GM13976 (cell line): ENCODE measurements at places on chromosomes 13 and 19.

GRCh38 chr19:9427941-9428340 is 7.4 kb downstream of the ZNF266 start:
- no peak for DNase-seq

GRCh38 chr19:5360003-5360780 is 19.6 kb upstream of the PTPRS start:
- no peak for DNase-seq

- DNase-seq = no peak
Observed at GRCh38 chr19:50568728-50569698, 778 bp upstream of the LRRC4B start.

- no peak for DNase-seq
Observed at GRCh38 chr13:33544308-33544707, 258.8 kb upstream of the STARD13 start.

DNA sequence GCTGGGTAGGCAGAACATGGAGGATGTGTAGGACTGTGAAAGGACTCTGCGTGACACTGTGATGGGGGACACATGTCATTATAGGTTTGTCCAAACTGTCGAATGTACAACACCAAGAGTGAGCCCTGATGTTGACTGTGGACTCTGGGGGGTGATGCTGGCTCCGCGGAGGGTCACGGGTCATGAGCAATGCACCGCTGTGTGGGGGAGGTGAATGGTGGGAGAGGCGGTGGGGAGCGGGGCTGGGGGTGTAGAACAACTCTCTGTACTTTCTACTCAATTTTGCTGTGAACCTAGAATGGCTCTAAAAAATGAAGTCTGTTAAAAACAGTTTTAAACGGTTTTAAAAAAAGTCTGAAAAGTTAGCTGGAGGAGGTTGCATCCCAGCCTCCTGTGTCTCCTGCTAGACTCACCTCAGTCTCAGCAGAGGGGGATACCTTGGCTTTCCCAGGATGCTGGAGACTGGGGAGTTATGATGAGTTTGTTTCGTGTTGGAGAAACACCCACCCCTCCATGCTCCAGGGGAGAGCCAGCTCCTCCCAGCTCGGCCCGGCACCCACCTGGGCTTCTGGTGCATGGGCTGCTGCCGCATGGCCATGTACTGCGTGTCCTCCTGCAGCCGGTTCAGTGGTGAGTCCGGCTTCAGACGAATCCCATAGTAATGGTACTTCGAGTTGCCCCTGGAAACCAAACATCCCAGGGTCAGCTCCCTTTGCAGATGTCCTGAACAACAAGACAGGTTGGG is 34.7 kb upstream of the RANBP3 start:
- DNase-seq = no peak

- DNase-seq = no peak
Observed at GRCh38 chr19:52660981-52661380, 22.8 kb upstream of the ZNF83 start.

GRCh38 chr19:37519890-37520289 is 13.2 kb downstream of the ZNF793 start:
- DNase-seq = no peak

GRCh38 chr19:15843203-15843893 is 27.9 kb upstream of the OR10H1 start:
- DNase-seq = no peak

- DNase-seq = peak; percentile 51
Observed at GRCh38 chr19:43777163-43777695, 3.5 kb downstream of the KCNN4 start.

DNA sequence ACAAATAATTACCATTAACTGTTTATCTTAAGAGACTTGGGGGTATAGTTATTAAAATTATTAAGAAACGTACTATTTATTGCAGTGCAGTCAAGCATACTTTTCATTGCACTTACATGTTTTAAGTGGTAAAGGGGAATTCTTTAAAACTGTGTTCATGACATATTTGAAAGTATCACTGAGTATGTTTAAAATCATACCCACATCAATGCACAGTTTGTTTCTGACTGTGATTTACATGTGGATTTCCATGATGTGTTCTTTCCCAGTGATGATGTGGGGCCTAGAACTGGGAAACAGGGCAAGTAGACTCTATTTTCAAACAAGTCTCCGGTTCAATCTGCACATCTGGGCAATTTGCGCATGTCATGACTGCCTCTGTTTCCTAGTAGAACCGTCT is 340.5 kb upstream of the OBI1 start:
- DNase-seq = no peak

DNA sequence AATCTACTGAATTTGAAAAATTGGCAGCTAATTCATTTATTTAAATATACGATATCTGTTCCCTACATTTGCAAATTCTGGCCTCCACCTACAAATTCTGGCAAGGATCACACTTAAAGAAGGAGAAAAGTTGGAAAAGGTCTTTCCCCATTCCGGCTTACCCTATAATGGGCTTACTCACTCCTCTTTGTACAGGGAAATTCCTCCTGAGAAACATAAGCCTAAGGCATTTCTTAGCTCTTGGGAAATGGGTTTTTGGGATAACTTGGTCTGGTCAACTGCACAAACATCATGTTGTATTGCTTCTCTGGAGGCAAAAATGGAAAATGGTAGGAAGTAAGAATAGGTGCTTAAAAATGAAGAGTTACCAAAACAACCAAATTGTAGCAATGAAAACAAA is 25.5 kb downstream of the KCTD12 start:
- no peak for DNase-seq

GRCh38 chr19:2675892-2676291 is 26.6 kb downstream of the GNG7 start:
- DNase-seq = no peak

DNA sequence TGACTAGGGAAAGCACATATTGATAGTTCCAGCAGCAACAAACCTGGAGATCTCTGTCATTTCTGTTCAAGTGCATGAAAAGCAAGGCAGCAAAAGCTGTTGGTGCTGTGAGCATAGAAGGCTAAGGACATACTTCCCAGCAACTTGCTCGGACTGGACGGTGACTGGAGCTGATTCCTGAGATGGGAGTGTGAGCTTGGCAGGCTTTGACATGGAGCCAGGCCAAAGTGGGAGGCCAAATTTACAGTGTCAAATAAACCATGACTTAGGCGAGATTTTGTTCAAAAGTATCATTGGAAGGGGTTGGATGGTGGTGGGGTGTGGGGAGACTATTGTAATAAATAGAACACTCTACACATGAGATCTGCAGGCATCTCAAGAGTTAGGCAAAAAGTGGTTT is 5.9 kb upstream of the ARGLU1 start:
- DNase-seq = no peak

- DNase-seq = no peak
Observed at GRCh38 chr13:110555601-110556223, 5.8 kb downstream of the RAB20 start.

DNA sequence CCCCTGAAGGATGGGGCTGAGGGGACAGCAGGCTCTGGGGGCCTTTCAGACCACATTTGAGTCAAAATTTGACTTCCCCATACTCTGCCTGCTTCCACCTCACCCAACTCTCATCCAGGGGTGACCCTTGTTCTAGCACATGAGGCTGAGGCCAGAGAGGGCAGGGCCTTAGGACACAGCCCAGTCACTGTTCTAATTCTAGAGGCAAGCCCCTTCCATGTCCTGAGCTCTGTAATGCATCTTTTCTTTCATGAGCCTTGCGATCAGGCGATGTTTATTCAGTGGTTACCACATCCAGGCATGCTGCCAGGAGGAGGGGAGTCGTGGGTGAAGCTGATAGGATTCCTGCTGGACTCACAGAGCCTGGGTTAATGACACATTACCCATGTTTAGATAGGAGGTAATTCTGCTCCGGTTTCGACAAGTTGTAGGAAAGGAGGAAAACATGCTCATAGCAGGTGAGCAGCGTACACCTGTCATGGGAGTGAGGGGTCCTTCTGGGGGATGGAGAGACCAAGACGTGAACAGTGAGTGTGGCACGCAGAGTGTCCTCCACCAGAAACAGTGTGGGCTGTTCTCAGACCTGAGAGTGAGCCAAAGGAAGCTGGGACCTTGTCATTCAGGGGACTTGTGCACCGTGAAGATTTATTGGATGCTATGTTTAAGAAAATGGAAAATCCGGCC is 9.3 kb downstream of the RPS9 start:
- no peak for DNase-seq

DNA sequence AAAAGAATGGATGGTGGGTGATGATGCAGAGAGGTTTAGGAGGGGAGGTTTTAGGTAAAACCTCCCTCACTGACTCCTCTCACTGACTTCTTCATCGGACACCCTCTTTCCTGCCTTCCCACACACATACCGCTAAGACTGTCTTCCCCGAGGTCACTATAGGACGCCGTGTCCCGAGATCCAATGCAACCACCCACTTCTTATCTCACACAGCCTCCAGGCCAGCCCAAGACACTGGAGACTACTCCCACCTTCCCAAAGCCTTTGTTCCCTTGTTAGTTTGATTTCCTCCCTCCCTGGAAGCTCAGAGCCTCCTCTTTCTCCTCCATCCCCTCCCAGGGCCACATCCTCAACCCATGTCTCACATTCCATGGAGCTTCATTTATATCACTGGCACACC is 16.5 kb upstream of the CAMSAP3 start:
- no peak for DNase-seq

DNA sequence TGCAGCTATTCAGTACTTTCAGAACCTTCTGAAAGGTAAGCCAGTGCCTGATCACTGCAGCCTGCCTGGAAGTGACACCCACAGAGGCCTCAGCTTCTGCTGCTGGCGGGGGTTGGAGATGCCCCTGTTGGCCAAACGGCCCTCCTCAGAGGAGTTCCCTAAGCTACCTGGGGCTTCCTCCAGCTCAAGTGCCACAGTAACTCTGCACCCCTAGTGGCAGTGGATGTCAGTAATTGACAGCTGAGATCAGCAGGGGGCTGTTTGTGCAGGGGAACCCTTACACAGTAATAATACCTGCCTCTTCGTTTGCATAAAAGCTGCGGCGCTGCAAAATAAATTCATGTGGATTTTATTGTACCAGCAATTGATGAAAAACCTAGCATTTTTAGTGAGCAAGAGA is 28.9 kb downstream of the TDRD12 start:
- DNase-seq = peak; percentile 51

DNA sequence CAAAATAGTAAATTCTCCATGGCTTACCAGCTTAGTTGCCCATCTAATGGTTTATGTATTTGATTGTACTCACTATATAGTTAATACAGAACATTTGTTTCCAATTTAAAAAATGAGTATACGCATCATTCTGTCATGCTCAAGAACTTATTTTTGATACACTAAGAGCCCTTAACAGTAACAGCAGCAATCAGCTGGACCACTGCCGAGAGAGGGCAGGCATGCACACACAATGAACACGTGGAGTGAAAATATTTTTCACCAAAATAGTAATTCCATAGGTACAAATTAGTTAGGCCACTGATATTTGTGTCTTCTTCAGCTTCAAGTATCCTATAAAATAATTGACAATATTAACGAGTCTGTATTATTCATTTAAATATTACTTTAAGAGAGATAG is 109.9 kb downstream of the KLF12 start:
- DNase-seq = no peak

GRCh38 chr13:77360032-77360685 is 33.3 kb upstream of the MYCBP2 start:
- DNase-seq = no peak

DNA sequence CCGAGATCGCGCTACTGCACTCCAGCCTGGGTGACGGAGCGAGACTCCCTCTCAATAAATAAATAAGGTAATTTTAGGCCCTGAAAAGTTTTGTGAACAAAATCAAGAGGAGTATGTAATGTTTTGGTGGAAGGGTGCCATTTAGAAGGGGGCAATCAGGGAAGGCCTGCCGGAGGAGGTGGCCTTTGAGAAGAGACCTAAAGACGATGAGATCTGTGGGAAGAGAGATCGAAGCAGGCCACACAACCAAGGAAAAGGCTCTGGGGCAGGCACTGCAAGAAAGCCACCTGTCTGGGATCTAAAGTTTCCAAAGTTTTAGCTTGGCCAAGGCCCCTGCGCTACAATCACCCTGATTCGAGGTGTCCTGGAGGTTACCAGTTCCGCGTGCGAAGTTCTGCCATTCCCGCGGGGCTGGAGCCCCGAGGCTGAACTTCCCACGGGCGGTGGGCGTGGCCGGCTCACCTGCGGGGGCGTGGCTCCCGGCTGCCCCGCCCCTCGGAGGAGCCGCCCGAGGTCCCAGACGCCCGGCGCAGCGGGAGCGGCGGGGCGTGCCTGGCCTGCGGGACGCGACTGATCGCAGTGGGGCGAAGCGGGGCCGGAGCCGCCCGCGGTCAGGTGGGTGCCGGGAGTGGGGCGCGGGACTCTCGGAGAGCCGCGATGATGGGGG is at the start of gene KLC3:
TSS of gene KLC3 (plus strand) at position 519 of the 667 bp plus-strand sequence. CDS start 4,792 bp downstream, outside the sequence.
- peak; percentile 74 for DNase-seq

DNA sequence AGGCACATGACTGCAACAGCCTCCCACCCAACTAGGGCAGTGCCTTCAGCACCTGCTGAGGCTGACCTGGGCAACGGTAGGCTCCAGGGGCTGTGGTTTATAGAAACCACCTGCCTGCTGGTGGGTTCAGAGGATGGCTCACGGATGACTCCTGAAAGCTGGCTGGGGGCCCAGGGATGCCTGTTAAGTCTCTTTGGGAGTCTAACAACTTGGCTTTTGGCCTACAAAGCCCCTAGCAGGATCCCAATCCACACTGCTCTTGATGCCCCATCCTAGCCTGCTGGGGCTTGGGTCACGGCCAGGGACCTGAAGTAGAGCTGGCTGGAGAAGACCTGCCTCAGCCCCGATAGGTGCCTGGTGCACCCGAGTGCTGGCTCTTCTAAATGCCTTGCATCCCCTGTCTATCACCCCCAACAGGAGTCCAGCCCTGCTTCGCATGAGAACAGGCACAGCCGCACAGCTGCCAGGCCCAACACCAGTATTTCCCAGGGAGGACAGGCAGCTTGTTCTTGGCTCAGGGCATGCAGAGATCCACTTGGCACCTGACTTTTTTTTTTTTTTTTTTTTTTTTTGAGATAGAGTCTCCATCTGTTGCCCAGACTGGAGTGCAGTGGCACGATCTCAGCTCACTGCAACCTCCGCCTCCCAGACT is 9.1 kb upstream of the EPHX3 start:
- no peak for DNase-seq
